Foreskin melanocyte (primary cell): ENCODE measurements at places on chromosomes 3 and 15.

DNA sequence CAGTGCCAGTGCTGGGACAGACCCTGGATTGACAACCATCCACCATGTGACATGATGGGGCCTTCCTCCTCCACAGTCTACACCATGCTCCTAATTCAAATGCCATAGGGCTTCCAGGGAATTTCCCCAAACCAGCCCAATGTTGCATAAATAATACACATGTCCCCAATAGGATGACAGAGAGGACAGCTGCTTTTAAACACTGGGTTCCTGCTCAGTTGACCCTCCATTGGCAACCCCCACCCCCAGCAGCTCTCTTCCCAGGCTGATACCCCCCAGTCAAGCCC is 28.3 kb upstream of the ATP2B2 start:
- no peak for DNase-seq

DNA sequence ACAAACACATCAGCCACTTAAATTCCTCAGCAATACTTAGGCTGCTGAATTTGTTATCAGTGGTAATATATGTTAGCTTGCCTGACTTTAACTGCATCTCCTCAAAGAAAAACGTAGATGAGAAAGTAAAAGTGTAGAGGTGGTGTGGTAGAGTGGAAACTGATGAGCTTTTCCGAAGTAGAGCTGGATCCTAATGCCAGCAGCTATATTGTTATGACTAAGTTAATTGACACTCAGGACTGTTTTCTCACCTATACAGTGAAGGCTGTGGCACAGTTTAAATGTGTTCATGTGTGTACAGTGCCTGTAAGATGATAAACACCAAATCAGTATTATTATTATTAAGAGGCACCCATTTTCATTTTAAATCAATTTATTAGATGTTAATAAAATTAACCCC is 174.9 kb downstream of the TNIK start:
- DNase-seq = no peak

- DNase-seq = no peak
These were observed 48.1 kb downstream of the PYDC2 start for GRCh38 chr3:191509078-191509477.

DNA sequence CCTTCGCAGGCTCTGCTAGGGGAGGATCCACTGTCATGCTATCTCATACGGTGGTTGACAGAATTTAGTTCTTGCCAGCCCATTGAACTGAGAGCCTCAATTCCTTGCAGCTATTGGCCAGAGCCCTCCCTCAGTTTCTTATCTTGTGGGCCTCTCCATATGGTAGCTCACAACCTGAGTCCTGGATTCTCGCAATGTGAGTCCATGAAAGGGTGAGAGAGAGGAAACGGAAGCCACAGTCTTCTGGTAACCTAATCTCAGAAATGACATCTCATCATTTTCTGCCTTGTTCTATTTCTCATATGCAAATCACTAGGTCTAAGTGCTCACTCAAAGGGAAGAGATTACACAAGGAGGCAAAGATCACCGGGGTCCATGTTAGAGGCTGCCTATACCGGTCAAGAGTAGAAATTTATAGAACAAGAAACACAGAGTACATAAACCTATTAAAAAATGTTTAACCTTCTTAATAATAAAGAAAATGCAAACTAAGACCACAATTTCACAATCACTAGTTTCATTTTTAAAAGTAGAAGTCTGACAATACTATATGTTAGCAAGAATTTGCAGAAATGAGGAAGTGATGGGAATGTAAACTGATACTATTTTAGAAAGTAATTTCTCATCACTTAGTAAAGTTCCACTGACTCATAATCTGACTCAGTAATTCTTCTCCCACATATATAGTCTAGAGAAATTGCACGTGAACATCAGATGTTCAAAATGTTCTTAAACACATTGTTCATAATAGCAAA is 378.4 kb upstream of the AGTR1 start:
- peak; percentile 68 for DNase-seq

- DNase-seq = no peak
These were observed 139.0 kb upstream of the NECTIN3 start for GRCh38 chr3:110932567-110932966.

- DNase-seq = peak; percentile 20
These were observed 54.2 kb downstream of the MAP4 start for GRCh38 chr3:47961815-47962606.

DNA sequence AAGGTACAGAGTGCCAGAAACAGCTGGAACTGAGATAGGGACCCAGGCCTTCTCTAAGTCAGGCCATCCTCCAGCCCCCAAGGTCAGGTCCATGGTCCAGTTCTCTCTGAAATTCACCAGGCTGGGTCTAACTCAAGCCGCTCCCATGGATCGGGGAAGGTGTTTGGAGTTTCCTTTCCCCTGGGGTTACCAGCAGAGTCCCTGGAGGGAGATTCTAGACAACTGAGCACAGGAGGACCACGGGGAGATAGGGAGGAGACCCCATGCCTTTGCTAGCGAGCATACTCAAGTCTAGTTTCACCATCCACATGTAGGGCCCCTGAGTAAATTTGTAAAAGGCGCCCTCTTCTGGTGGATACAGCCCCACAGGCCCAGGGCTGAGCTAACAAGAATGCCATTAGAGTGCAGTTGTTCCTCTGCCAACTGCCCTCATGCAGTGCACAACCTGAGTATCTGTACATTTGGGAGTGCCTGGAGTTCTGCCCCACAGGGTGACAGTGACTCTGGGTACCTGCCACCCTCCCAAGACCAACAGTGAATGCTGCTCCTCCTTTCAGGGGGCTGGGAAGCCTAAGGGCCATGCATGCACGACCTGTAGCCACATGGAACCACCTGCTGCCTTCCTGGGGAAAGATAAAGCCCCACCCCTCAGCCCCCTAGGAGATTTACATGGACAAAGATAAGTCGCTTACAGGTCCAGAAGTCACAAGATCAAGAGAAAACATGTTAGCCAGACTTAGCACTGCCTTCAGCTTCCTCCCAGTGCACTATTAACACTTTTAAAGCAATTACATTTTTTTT is 89.0 kb downstream of the IQSEC1 start:
- DNase-seq = peak; percentile 52
